Germinal center (tissue), 1 donor: ENCODE measurements at places on chromosomes 12 and 14.

DNA sequence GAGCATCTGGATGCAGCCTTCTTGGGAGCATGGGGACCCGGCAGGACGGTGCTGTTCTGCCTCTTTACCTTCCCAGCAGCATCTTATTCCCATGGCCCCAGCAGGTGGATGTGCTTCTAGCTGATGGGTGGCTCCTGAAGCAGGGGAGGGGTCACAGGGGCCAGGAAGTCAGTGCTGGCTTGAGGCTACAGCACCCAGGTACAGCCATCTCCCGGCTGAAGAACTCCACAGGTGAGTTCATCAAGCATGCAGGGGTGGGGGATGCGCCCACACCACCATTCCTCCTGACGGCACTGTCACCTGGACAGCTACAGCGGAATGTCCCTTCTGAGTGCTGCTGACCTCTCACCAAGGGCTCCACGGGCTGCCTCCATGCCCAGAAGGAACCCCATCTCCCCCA, 57.3 kb downstream of the BCL11B start:
- DNase-seq: no peak

DNA sequence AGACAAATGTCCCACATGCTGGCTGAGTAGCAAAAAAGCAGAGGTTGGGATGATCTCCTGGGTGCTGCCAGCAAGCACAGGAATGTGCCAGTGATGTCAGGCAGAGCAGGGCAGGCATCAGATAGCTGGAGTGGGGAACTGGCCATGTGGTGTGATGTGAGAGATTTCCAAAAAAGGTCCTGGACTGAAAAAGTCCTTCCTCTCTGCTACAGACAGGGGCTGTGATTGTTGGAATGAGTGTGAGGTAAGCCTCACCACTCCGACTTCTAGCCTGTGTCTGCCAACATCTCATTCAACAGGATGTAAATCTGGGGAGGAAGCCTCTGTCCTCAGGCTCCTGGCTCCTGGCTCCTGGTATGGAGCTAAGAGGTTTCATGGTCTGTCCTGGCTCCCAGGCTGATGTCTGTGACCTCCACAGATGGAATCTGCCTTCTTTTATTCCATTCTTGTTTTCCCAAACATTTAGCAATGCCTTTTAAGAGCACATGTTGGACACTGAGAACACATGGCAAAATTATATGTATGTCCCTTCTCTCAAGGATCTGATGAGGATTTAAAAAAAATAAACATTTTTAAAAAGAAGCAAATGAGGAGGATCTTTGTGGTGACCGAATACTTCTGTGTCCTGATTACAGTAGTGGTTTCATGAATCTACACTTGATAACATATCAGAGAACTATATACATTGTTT, 50.1 kb upstream of the STK38L start:
- no peak for DNase-seq

DNA sequence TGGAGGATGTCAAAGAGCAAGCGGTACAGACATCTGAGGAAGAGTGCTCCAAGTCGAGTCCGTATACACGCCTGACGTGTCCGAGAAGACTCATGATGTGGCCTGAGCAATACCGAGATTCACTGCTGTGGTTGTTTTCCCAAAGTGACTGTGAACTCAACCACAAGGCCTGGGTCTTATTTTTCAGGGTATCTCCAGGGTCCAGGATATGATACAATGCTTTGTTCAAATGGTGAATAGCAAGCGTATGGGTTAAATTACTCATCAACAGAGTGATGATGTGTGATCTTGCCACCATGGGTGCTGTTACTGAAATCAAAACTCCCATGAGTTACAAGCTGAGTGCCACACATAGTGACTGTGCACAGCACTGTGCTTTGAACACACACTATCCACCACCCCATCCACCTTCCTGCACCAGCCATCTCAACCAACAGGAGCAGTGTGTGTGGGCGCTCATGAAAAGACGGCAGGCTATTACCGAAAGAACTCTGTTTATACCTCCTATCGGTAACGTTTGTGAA, 109.6 kb downstream of the BCAT1 start:
- no peak for DNase-seq

DNA sequence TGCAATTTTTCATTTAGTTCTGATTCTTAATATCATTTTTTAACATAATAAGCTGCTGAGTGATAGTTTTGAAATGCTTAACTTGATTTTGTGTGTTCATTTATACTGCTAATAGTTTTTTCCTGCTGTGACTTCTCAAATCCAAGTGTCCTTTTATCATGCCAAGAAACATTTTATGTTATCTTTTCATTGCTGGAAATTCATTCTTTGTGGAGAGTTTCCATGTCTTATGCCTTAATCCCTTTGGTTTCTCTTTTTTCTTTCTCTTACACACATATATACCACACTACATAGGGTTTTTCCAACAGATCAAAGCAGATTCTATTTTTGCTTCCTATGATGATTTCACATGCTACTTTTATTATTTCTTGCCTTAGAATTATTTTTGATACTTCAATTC, 981.1 kb downstream of the SLC6A15 start:
- DNase-seq: no peak

DNA sequence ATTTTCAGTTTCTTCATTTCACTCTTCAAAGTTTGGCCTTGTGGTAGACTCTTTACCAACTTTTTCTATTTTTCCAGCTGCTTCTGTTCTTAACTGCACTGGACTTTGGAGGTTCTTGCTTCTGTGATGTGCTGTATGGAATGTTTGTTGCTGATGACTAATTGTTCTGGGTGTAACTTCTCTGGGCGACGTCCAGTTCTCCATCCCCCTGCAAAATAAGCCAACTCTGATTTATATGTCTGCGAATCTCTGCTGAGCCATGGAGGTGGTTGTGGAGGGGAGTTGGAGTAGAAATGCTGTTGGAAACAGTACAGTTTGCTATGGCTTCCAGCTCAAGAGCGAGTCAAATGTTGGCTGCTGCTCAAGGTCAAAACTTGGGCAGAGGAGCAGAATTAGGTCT, 113.9 kb upstream of the DYRK2 start:
- DNase-seq: no peak

DNA sequence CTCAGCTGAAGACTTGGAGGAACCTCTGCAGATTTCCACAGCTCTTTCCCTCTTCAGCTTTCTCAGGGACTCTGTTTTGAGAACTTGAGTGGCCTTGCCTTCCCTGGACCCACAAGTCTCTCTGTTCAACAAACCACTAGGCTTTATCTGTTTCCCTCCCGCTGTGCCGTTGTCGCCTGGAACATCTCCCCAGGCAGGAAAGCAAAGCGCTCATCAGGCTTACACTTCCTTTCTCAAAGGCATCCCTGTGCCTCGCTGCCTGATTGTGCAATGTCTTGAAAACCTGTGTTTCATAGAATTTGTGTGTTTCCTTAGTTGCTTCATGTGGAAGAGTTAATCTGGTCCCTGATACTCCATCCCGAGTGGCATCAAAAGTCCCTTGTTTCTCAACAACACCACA, 64.1 kb downstream of the PPM1A start:
- no peak for DNase-seq

DNA sequence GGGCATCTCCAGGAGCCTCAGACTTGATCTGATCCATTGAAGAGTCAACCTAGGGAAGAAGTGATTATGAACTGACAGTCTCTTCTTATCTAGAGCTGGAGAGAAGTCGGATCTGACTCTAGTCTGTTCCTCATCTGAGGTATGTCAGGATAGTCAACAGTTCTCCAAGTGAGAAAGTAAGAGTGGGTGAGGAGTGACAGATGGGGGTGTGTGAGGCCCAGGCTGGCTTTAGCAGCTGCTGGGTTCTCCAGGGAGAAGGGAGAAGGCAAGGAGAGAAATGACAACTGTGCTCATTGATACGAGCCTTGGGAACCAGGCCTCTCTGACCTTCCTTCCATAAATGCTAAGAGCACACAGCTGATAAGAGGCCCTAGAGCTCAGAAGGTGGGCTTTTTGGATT, 53.3 kb downstream of the IRAK3 start:
- DNase-seq: no peak

GRCh38 chr14:75249958-75250336, 28.7 kb upstream of the FOS start:
- DNase-seq: no peak

DNA sequence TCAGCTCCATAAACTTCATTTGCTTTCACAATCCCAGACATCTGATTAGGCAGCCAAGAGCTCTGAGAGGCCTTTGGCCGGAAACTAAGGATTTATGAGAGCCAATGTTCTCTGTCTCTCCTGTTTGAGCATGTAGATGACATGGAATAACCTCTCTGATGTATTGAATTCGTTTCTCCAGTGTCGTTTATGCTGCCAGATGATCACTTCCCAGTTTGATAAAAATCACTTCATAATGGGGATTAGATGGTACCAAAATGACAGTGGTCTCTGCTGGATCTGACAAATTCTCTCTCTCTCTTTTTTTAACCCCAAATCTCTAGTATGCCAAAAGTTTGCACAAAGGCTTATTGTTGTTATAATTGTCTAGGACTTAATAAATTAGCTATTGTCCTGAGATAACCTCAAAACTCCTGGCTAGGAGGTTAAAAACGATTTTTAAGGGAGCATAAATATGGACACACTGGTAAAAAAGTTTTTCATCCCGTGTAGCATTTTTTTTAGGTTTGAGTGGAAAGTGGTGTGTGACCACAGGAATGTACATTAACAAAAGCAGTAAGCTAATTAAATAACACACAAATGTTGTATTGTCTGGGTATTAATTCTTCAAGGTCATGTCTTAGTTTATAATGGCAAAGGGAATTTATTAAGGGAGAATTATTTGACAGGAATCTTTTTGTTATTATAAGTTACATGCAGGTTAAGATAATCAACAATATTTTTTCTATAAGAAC, 82.6 kb upstream of the USP44 start:
- no peak for DNase-seq

- DNase-seq: no peak
Observed at GRCh38 chr12:75853626-75854025, 177.9 kb downstream of the PHLDA1 start.

DNA sequence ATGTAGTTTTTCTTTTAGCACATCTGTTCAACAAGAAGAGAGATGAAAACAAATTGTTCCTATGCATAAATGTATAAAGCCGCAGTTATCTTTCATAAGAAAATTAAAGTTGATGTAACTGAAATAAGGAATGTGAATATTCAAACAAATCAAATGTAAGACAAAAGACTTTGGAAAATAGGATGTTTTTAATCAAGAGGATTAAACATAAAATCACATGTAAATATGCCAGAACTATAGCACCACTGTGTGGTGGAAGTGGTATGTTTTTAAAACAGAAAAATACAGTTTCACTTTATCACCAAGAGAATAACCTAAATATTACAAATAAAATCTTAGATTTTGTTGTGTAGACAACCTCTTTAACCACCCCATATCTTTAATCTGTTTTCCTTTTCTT, 40.4 kb downstream of the CAPS2 start:
- no peak for DNase-seq

DNA sequence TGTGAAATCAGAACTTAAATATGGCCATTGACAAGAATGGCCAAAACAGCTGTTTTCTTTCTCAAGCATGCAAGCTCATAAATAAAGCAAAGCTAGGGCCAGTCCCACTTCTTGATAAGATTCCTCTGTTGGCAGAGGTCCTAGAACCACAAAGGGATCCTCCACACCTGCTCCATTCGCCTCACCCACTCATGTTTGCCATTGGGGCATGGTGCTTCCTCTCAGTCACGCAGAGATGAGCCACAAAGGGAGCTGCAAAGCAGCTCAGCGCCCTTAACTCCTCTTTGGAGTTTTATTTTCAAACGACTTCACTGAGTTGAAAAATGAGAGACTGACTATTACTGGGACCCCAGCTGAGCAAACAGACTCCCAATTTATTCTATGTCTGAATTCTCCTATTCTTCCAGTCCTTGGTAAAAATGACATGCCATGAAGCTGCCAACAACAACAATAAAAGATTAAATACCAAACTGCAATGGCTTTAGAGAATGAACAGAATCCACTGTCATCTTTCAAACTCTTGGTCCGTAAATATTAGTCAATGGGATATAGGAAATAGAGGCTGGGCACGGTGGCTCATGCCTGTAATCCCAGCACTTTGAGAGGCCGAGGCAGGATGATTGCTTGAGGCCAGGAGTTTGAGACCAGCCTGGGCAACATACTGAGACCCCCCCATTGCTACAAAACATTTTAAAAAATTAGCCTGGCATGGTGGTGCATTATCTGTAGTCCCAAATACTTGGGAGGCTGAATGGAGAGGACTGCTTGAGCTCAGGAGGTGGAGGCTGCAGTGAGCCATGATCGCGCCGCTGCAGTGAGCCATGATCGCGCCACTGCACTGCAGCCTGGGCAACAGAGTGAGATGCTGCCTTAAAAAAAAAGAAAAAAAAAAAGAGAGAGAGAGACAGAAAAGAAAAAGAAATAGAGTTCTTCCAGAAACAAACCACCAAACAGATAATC, 16.4 kb downstream of the MANSC1 start:
- no peak for DNase-seq

GRCh38 chr12:130680451-130680990, 35.6 kb downstream of the RIMBP2 start:
- no peak for DNase-seq

- no peak for DNase-seq
Observed at GRCh38 chr12:53059434-53060063, 9.7 kb downstream of the TNS2 start.

GRCh38 chr14:22685467-22685866, 41.3 kb upstream of the OR6J1 start:
- no peak for DNase-seq

GRCh38 chr14:31161274-31161673, 46.3 kb downstream of the HECTD1 start:
- DNase-seq: no peak

- DNase-seq: no peak
Observed at GRCh38 chr14:93511001-93511400, 80.3 kb downstream of the UNC79 start.

GRCh38 chr14:74257078-74257940, 18.1 kb downstream of the VSX2 start:
- peak; percentile 86 for DNase-seq

- DNase-seq: no peak
Observed at GRCh38 chr14:57835766-57836165, 30.1 kb downstream of the SLC35F4 start.

DNA sequence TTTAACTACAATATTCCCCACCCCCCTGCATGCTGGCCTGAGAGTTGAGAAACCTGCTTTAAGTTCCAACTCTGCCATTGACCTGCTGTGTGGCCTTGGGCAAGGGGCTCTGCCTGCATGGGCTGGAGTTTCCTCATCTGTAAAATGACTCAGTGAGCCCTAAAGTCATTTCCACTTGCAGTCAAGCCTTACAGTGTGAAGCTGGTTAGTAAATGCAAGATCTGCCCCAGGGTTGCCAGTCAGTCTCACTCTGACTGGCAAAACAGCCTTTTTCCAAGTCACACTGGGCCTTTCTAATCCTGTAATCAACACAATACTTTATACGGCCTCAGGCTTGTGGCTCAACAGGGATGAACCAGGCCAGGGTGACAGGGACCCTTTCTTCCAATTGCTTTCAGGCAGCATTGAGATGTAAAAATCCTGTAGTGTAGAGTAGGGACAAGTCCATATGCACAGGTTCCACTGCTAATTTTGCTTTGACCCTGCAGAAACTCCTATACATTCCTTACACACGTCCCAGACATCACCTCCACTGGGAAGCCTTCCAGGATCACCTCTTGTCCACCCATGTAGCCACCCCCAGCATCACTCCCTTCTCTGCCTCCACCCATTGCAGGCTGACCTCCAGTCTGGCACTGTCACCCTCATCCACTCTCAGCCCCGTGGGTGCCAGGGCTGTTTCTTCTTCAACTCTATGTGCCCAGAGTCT, 42.6 kb upstream of the PRIMA1 start:
- no peak for DNase-seq

GRCh38 chr12:19894050-19894449, 454.8 kb downstream of the AEBP2 start:
- DNase-seq: no peak

- peak; percentile 6 for DNase-seq
Observed at GRCh38 chr14:51285120-51285519, 45.1 kb downstream of the TMX1 start.

GRCh38 chr12:31234053-31234840, 91.7 kb downstream of the SINHCAF start:
- no peak for DNase-seq

- no peak for DNase-seq
Observed at GRCh38 chr14:79473651-79474050, 737.7 kb downstream of the DIO2 start.
